ENCODE measurements at places on chromosomes 12 and 14.

GRCh38 chr14:71190770-71191374, 283.6 kb downstream of the PCNX1 start:
- DNase-seq = no peak

- no peak for DNase-seq
Measured at GRCh38 chr12:4011597-4011996, 138.4 kb upstream of the PARP11 start.

DNA sequence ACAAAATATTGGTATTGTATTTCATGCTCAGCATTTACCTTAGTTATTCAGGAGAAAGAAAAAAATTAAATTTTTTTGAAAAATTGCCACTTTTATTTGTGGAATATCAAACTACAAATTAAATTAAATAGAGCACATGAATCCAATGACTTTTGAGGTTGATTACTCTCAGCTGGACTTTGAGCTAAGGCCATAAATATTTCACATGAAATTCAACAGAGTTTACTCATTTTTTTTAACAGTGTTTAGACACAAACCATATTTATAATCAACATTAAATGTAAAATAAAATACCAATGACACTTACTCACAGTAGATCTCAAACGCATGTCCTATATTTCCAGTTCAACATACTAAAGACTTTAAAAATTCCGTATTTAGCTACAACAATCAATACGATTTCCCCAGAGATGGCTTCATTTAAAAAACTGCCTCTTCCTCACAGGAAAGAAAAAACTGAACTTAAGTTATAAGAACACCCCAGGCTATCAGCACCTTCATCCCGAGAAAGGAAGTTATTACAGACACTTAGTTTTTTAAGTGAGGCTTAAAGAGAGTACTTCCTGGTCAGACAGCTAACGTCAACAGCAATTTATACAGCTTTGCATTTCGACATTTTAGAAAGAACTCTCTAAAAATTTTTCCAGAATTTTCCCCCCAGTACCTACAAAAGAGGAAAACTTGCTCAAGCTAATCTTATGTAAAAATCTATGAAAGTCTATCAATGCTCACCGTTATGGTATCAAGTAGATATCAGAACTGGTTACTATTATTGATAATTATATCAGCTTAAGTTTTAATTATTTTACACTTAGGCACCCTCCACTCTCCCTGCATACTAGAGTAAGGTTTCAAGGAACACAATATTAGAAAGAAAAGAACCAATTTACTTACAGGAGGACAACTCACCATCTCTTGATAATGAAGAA, 13.8 kb downstream of the TAOK3 start:
- DNase-seq = no peak

- no peak for DNase-seq
Measured at GRCh38 chr12:131052929-131053328, 99.2 kb downstream of the ADGRD1 start.

DNA sequence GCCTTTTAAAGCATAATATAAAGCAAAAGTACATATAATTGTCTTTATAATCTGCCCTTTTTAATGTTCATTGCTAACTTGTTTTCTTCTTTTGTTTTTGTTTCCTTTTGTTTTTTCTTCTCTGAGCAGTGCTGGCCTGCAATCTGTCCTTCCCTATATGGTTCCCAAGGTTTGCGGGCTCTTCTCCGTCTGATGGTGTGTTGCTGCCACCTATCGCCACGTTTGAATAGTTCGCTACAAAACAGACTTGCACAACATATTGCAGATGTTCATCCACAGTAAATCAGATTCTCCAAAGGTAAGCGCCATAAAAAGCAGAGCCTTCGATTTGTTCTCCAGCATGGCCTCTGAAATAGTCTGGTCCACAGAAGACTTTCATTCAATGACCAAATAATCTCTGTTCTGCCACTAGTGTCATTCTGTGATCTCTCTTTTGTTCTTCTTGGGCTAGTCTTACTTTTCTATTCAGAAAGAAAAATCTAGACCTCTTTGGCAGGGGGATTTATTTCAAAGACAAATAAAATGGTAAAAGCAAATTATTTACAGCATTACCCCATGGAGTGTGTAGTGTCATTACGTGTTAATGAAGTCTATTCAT, 33.5 kb downstream of the C12orf50 start:
- peak; percentile 63 for DNase-seq

DNA sequence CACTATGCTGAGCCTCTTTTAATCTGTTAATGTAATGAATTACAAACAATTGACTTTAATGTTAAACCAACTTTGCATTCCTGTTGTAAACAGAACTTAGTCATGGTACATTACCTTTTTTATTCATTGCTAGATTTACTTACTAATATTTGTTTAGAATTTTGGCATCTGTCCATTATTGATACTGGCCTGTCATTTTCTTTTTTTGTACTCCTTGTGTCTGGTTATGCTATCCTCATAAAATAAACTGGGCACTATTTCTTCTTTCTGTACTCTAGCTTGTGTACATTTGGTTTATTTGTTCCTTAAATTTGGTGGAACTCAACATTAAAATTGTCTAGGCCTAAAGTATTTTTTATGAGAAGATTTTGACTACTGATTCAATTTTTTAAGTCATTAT, 32.1 kb downstream of the SPATA7 start:
- DNase-seq = no peak

GRCh38 chr12:1357171-1357570, 237.2 kb downstream of the FBXL14 start:
- no peak for DNase-seq

GRCh38 chr14:99028521-99028920, 243.5 kb downstream of the BCL11B start:
- DNase-seq = no peak

DNA sequence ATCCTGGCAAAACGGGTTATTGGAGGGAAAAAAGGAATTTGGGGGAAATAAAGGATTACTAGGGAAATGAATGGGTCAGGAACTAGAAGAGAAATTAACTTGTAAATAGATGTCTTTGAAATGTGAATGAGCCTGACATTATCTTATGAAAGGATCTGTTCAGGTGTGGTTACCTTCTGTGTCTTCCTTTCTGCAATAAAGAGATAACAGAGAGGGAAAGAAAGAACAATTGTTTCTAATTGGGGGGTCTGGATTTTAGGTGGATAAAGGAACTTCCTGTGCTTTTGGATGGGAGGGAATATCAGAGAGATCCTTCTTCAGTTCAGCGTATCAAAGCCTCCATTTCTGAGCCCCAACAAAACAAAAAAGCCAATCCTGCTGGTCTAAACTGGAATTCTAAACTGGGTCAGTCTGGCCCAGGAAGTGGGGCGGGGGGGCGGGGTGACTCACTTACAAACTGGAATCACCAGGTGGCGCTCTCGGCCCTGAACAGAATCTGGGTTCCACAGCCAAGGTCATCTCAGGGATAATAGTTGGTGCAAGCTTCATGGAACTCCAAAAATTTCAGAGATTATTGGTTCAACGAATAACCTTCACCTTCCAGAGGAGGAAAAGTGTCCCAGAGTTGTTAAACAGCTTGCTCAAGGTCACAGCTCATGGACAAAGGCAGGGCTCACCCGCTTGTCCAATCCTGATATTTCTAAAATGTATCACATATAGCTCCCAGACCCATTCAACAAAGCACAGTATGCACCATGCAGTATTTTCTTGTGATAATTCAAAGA, 15.2 kb upstream of the PEBP1 start:
- DNase-seq = peak; percentile 78

DNA sequence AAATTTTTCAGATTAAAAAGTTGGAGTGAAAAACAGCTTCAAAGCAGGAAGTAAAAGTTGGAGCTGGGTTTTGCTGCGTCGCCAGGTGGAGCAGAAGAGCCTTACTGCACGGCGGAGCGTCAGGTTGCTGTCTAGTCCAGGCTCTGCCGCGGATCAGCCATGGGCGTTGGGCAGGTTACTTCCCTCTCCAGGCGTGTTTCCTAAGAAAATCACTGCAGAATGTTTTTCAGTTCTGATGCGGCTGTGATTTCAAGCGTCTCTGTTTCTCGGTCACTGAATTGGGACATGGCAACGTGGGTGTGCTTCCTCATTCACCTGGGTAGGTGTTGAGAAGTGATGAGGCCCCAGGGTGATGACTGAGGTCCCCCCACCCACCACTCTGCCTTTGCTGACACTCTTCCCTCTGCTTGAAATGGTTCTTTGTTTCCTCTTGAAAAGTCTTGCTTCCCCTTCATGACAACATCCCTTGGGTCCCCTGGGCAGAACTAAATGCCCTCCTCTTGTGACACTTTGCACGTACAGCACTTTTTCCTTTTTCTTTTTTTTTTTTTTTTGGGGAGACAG, 7.6 kb downstream of the EVL start:
- no peak for DNase-seq

GRCh38 chr12:2169489-2169888, 116.7 kb downstream of the CACNA1C start:
- DNase-seq = no peak

DNA sequence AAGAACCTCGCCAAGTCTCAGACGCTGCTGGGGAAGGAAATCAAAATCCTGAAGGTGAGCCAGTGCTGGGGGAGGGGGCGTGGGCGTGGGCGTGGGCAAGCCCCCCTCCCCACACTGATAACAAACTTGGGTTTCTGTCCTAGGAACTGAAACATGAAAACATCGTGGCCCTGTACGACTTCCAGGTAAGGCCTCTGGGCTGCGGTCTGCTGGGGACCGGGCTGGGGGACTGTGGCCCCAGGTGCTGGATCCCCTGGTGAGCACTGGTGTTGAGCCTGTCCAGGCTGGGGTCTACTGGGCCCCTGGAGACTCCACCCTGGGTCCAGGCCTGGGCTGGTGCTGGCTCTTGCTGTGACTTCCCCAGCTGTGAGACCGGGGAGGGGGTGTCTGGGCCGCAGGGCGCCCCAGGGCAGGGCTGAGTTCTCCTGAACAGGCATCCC, 1.2 kb downstream of the ULK1 start:
- no peak for DNase-seq

- peak; percentile 89 for DNase-seq
Measured at GRCh38 chr12:109264095-109264942, 44.8 kb downstream of the FOXN4 start.

GRCh38 chr12:62578726-62579125, 112.1 kb downstream of the MON2 start:
- no peak for DNase-seq

- no peak for DNase-seq
Measured at GRCh38 chr12:89260841-89261637, 91.3 kb downstream of the DUSP6 start.

DNA sequence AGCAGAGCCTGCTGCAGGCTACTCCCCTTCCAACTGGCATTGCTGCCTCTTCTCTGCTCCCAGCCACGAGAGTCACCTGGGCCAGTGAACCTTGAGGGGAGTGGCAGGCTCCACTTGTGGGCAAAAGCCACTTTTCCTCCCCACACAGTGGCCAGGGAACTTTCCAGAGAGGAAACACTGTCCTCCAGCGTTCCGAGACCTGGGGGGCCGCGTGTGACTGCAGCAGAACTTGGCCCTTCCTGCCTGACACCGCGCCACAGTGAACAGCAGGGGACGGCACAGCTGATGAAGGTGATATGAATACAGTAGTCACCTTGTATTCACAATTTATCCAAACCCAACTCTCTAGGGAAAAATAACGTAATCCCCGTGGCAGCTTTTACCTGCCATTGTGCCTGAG, 114.9 kb downstream of the PIWIL1 start:
- no peak for DNase-seq

DNA sequence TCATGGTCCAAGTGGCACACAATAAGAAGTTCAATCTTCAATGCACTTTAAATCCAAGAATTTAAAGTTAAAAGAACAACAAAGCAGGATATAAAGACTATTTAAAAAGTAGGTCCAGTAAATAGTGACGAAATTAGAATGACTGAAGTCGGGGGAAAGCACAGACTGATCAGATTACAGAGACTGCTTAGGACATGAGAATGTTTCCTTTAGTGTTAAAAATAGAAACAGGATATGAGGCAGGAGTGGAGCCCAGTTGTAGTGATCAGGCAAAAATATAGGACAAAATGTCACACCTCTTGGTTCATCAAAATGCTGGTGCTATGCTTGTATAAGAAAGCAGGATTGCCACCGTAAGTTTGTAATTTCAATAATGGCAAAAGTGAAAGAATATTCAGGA, 52.2 kb upstream of the CD163 start:
- DNase-seq = no peak

GRCh38 chr12:63018273-63018672, 83.3 kb upstream of the PPM1H start:
- DNase-seq = no peak

- no peak for DNase-seq
Measured at GRCh38 chr12:129696926-129697325, 206.9 kb downstream of the TMEM132D start.

GRCh38 chr14:38751459-38751858, 351.6 kb downstream of the SEC23A start:
- DNase-seq = no peak

DNA sequence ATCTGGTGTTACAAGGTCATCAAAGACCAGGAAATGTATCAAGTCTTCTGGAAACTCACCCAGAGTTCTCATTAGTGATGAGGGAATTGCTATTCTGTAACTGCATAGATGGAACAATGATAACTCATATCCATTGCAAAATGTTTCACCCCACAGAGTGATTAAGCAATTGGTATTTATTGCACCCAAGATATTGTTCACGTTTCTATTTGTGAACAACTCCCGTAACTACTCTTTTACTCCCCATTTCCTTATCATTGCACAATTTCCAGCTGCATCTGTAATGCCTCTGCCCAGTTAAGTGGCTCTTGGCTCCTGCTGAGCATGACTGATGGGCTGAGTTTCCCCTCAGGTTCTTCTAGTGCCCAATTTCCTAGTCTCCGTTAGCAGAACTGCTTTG, 108.7 kb upstream of the PRICKLE1 start:
- no peak for DNase-seq

DNA sequence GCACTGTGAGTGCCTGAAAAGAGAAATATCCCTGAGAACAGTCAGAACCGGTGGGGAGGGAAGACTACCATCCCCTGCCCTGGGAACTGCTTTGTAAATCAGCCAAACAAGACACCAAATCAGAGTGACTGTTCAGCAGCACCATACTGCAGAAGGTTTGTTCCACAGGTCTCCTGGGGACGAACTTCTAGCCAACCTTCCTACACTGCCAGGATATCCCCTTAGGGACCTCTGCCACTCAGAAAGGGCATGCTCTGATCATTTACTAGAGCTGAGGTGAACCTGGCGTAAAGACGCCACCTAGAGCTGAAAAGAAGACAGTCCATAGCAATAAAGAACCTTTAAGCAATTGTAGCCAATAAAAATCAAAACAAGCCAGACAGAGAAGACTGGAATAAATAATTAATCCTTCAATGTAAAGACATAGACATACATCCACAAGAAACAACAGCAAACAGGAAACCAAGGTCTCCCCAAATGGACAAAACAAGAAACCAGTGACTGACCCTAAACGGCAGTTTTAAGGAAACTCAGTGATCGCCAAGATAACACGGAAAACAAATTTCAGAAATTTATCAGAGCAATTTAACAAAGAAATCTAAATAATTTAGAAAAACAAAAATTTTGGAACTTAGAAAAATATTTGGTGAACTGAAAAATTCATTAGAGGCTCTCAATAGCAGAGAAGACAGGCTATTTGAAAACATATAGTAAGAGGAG, 228.1 kb upstream of the AMIGO2 start:
- peak; percentile 33 for DNase-seq

DNA sequence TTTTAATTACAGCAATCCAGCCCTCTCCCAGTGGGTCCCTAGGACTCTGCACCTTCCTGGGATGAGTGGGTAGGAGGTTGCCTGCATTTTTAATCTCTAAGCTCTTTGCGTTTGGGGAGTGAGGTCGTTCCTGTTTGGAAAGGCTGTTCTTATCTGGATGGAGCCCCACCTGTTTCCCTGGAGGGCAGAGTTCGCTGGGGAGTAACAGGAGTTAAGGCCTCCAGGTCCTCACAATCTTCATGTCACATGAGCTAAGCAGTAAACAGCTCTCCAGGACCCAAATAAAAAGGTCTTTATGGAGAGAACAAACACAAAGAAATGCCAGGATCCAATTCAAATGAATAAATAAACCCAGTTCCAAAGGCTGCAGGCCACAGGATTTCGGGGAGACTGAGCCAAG, 56.0 kb upstream of the RFLNA start:
- DNase-seq = no peak
